ENCODE measurements at places on chromosomes 16 and 17.

GRCh38 chr17:58531661-58532554 lies 17.5 kb upstream of the MTMR4 start:
- peak; percentile 29 for DNase-seq

GRCh38 chr16:22008215-22009059 lies 526 bp downstream of the MOSMO start:
- no peak for DNase-seq

DNA sequence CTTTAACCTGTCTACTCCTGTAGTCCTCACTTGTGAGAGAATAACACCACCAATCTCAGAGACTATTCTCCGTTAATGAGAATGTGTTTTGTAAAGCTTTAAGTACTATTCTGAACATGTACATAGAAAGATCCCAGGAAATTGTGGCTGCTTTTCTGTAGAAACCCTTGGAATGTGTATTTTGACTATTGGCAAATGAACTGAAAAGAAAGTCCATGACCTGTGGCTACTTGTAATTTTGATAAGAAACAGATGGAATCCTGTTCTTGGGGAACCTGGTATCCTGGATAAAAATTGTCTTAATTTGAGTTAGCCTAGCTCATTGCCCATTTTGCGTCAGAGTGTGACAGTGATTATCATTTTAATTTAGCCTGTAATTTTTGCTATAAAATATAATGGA lies 9.1 kb downstream of the CTCF start:
- no peak for DNase-seq

- no peak for DNase-seq
Observed at GRCh38 chr17:50642722-50643656, 8.3 kb downstream of the ABCC3 start.

- DNase-seq: peak; percentile 41
Observed at GRCh38 chr17:79082311-79083190, 7.9 kb downstream of the ENGASE start.

GRCh38 chr16:83952940-83953795 lies at the start of gene OSGIN1:
TSS of gene OSGIN1 (plus strand) at chr16:83953240. CDS start at chr16:83957672, 4,432 bp downstream.
- DNase-seq: peak; percentile 70

Measured in COR-L47 (cell line).